Frontal cortex (tissue), 4 donors: ENCODE measurements at places on chromosomes 4 and X. TPM values are rescaled to one million over a fixed set of nuclear protein-coding genes. Genes with fewer than 3 reads are reported as not detected.

Gene FBXW7
- 433 TPM for total RNA-seq

Gene DHRSX
- total RNA-seq, result 23.2 TPM

- DNase-seq, result no peak
These were observed 475.5 kb upstream of the FGF16 start for GRCh38 chrX:76971393-76972376.

GRCh38 chr4:141705048-141705746 is 68.8 kb downstream of the IL15 start:
- DNase-seq, result no peak
